RWPE2 (cell line): ENCODE measurements at places on chromosomes 3 and 15.

DNA sequence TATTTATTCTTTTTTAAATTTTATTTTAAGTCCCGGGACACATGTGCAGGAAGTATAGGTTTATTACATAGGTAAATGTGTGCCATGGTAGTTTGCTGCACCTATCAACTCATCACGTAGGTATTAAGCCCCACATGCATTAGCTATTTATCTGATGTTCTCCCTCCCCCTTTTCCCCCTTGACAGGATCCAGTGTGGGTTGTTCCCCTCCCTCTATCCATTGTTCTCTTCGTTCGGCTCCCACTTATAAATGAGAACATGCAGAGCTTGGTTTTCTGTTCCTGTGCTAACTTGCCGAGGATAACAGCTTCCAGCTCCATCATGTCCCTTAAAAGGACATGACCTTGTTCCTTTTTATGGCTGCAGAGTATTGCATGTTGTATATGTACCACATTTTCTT lies 220.3 kb downstream of the OCA2 start:
- no peak for DNase-seq

GRCh38 chr3:158770741-158771350 lies 31.0 kb upstream of the MFSD1 start:
- DNase-seq = no peak

DNA sequence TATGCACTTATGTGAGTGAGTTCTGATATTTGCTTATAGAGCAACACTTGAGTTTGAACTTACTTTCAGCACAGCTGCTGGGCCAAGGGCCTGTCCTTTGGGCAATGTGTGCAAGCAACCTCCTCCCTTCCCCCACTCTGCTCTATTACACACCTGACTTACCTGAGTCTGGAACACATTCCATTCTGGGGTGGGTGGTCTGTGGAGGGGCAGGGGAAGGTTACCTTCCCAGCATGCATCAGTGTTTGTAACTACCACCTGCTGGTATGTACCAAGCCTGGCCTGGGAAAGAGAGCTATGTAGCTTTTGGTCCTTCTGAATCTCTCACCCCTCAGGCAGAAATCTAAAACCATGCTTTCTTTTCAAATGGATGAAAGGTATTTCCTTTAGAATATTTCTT lies 103.0 kb downstream of the ISL2 start:
- DNase-seq = no peak

DNA sequence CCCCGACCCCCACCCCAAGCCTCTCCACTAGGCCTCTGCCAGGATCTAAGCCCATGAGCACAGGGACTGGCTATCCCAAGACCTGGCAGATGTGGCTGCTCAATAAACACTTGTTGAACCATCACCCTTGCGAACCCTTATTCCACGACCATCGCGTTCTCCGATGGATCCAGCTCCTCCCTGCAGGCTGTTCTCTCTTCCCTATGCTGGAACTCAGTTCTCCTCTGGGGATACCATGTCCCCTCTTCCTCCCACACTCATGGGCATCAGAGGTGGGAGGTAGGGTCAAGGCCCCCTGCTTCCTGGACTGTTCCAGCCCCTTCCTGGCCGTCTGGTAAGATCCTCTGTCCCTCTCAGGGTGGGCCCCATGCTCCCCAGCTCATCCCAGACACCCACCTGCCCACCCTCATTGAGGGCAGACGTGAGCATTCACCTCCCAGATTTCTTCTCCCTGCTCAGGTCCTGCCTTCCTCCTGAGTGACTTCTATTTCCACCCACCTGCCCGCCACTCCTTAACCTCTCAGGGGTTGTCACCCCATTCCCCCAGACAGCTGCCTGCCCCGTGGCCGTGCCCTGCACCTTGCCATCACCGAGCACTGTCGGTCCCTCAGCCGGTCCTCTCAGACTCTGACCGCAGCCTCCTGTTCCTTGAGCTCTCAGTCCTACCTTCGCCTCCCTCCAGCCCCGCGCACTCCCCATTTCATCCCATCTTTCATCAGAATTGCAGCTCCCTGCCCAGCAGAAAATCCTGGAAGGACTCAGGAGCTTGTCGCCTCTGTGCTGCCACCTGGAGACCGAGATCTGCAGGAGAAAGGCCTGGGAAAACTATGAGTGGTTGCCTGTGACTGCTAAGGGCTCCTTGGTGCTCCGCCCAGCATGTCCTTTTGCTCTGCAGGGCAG lies 42.0 kb downstream of the PML start:
- DNase-seq = no peak
